ENCODE measurements at places on chromosomes 16 and 17. TPM values are rescaled to one million over a fixed set of nuclear protein-coding genes. Genes with fewer than 3 reads are reported as not detected.

- H3K27me3 ChIP-seq: no peaks in the 10 kb centered on the region
- no peak overlapping the region for H3K4me3 ChIP-seq
- H3K36me3 ChIP-seq: no peaks in the 10 kb centered on the region
- no peak overlapping the region for H3K27ac ChIP-seq
- H3K4me1 ChIP-seq: peaks cover 4% of the 10 kb centered on the region
These were observed 31.2 kb downstream of the CDK5R1 start for GRCh38 chr17:32517982-32518381.

Gene SYNGR3
- total RNA-seq: 1.5 TPM

DNA sequence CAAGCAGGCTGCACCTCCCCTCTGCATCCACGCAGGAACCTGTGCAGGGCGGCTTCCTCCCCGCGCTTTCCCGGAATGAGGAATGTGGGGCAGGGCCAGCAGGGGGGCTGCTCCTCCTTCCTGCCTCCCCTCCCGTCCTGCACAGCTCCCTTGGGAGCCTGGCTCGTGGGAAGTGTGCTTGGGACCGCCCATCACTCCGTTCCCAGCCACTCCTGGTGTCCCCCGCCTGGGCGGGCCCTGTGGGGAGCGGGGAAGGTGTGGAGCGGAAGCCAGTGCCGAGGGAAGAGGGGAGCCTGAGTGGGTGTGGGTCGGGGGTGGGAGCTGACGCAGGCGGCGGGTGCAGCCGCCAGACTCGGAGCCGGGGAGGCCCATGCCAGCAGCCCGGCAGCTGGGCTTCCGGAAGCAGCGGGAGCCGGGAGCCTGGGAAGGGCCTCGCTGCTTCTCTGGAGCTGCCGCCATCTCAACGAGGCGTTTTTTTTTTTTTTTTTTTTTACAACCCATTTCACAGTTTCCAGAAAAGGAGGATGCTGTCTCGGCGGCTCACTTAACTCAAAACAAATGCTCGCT is 24.1 kb downstream of the BAHCC1 start:
- peak overlapping the region; percentile 86 for H3K27ac ChIP-seq
- H3K36me3 ChIP-seq: no peaks in the 10 kb centered on the region
- H3K27me3 ChIP-seq: no peaks in the 10 kb centered on the region
- H3K4me1 ChIP-seq: peaks cover 12% of the 10 kb centered on the region
- peak overlapping the region; percentile 10 for H3K4me3 ChIP-seq
- peak; percentile 86 for DNase-seq

Gene CDT1
- total RNA-seq: 14.9 TPM

Gene ABCC11
- not detected for total RNA-seq

DNA sequence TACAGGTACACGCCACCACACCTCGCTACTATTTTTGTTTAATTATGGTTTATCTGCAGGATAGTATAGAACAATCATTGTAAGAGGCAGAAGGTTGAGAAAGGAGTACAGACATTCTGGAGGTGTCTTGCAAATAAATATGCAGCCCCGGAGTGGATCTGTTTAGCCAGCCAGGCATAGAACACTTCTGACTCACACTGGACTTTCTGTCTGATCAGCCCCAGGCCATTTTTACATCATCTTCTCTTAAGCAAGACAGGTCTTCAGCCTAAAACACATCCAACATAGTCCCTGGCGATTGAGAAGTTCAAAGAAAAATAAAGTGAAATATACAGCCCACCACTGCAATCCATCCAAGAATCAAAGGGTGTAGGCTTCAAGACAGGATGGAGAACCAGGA is 81.4 kb downstream of the XYLT1 start:
- no peaks in the 10 kb centered on the region for H3K27me3 ChIP-seq
- H3K36me3 ChIP-seq: no peaks in the 10 kb centered on the region
- H3K27ac ChIP-seq: no peak overlapping the region
- H3K4me3 ChIP-seq: no peak overlapping the region
- H3K4me1 ChIP-seq: no peaks in the 10 kb centered on the region

DNA sequence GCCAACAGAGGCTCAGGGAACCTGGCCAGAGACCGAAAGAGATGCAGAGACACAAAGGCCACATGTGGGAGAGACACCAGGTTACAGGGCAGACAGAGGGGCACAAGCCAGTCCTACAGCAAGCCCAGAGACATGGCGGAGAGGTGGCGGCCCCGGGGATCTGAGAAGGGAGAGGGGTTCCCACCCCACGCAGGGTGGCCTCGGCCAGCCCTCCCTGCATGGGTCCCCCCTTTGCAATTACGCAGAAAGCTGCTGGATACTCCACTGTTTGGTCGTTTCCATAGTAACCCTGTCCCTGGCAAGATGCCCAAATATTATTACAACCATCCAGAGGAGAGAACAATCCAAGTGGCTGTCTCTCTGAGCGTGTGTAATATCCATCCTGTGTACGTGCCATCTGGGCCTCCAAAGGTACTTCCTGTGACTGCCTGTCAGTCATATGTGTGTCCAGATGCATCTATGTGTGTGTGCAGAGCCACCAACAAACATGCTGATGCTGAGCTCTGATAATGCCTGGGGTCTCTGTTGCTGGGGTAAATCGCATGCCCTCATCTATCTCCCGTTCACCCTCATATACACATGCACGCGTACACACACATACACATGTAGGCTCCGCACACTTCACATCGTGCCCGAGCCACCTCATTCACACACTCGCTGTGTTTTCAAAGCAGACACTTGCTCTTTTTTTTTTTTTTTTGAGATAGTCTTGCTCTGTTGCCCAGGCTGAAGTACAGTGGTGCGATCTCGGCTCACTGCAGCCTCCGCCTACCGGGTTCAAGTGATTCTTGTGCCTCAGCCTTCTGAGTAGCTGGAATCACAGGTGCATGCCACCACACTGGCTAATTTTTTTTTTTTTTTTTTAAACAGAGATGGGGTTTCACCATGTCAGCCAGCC is 5.5 kb downstream of the PCGF2 start:
- peak; percentile 90 for DNase-seq
- peaks cover 21% of the 10 kb centered on the region for H3K4me1 ChIP-seq
- H3K36me3 ChIP-seq: no peaks in the 10 kb centered on the region
- H3K27me3 ChIP-seq: no peaks in the 10 kb centered on the region
- H3K4me3 ChIP-seq: no peak overlapping the region

Gene GPR139
- total RNA-seq: not detected

GRCh38 chr17:45405250-45406086 is 27.2 kb downstream of the ARHGAP27 start:
- peaks cover 14% of the 10 kb centered on the region for H3K36me3 ChIP-seq
- peak overlapping the region; percentile 93 for H3K27ac ChIP-seq
- H3K4me1 ChIP-seq: peaks cover 15% of the 10 kb centered on the region
- peak; percentile 91 for DNase-seq

GRCh38 chr16:48217708-48218107 is 26.4 kb upstream of the LONP2 start:
- DNase-seq: no peak
- no peak overlapping the region for H3K4me3 ChIP-seq
- H3K27ac ChIP-seq: no peak overlapping the region
- no peaks in the 10 kb centered on the region for H3K36me3 ChIP-seq
- no peaks in the 10 kb centered on the region for H3K27me3 ChIP-seq

DNA sequence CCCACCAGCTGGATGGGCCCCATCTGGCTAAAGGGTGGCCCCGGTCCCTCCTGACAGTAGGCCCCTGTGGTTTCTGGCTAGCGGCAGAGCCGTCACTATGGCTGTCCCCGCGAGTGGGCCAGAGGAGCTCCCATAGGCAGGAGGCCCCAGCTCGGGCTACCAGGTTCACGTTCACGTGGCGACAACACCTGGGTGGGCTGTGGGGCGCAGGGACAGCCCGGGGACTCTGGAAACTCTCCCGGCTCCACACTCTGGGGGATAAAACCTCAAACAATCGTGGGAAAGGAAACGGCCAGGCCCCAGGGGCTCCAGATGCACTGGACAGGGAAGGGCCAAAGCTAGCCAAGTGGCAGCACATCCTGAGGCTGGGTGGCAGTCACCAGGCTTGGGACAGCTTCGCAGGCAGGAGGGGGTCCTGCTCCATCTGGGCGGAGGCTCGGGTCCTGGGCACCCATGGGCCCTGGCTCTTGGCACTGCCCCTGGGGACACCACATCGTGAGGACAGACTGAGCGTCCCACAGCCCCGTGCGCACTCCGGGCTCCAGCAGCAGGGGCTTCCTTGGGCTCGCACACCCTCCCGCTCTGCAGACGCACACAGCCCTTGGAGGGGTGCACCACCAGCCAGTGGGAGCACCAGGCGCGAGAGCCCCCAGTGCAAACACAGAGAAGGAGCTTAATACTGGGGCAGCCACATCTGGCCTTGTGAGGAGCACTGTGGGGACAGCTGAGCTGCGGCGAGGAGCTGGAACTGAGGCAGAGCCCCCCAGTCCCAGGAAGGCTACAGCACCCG is 4.4 kb downstream of the RNF166 start:
- H3K4me1 ChIP-seq: peaks cover 6% of the 10 kb centered on the region
- H3K36me3 ChIP-seq: no peaks in the 10 kb centered on the region
- peak overlapping the region; percentile 13 for H3K4me3 ChIP-seq
- peak overlapping the region; percentile 59 for H3K27ac ChIP-seq
- no peak for DNase-seq
- no peaks in the 10 kb centered on the region for H3K27me3 ChIP-seq

GRCh38 chr17:73750975-73751374 is 106.7 kb upstream of the SDK2 start:
- DNase-seq: peak; percentile 47
- no peaks in the 10 kb centered on the region for H3K4me1 ChIP-seq
- H3K36me3 ChIP-seq: no peaks in the 10 kb centered on the region

DNA sequence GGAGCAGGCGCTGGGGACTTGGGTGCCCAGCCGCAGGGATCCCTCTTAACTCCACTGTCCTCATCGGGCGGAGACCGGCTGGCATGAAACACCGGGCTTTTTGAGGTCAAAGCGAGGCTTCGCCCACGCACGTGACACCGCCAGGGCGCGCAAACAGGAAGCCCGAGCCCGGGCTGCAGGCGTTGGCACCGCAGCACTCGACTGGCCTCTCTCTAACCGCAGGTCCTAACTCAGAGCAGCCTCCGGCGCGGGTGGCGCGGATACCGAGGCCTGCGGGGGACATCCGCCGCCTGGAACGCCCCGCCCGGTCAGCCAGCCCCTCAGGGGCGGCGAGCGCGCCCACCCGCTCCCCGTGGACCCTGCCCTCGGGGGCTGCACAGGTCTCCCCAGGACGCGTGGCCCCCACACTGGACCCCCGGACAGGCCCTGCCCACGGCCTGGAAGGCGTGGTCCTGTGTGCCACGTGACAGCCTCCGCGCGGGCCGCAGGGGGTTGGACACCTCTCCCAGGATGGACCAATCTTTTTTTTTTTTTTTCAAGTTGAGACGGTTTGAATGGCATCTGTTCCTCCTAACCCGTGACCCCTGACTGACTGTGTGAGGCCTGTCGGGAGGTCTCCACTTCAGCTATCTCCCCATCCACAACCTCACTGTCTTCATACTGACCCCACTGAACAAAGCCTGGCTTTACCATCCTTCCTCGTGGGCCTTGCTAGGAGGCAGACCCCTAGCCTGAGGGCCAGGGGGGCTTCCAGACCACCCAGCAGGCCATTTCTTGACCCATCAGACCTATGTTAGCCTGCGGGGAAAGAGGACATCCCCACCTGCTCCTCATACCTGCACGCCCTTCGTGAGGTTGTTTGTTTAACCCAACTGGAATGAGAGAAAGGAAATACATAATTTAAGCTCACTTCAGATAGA is 8.4 kb upstream of the SLC47A2 start:
- H3K27ac ChIP-seq: peak overlapping the region; percentile 28
- peak; percentile 76 for DNase-seq
- H3K4me3 ChIP-seq: peak overlapping the region; percentile 30

DNA sequence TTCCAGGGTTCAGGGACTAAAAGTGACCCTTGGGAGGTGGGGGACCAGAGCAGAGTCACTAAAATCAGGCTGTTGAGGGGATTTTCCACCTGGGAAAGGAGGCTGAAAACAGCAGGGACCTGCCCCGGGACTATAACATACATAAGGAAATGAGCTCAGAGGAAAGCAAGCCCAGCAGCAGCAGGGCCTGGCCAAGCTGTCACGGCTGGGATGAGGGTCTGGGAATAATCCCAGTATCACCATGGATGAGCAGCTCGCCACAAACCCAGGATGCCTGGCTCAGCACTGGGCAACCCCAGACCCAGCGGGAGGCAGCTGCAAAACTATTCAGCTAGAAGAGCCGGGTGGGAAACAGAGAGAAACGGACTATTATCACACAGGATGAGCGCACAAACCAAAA is 72.4 kb downstream of the RPH3AL start:
- H3K36me3 ChIP-seq: no peaks in the 10 kb centered on the region
- no peaks in the 10 kb centered on the region for H3K4me1 ChIP-seq
- no peaks in the 10 kb centered on the region for H3K27me3 ChIP-seq

Gene CCL8
- 5.9 TPM for total RNA-seq

- no peaks in the 10 kb centered on the region for H3K27me3 ChIP-seq
- no peaks in the 10 kb centered on the region for H3K36me3 ChIP-seq
- DNase-seq: no peak
- H3K27ac ChIP-seq: no peak overlapping the region
These were observed 12.7 kb downstream of the REXO5 start for GRCh38 chr16:20818929-20819585.

GRCh38 chr16:84650062-84650991 is 2.0 kb downstream of the KLHL36 start:
- no peak overlapping the region for H3K4me3 ChIP-seq
- no peaks in the 10 kb centered on the region for H3K27me3 ChIP-seq
- no peak overlapping the region for H3K27ac ChIP-seq
- DNase-seq: no peak

Gene CLUH
- 285 TPM for total RNA-seq

Gene BIRC5
- total RNA-seq: 15.2 TPM

Gene SNRNP25
- total RNA-seq: 20.6 TPM

- peaks cover 18% of the 10 kb centered on the region for H3K27me3 ChIP-seq
- peaks cover 24% of the 10 kb centered on the region for H3K4me1 ChIP-seq
- H3K36me3 ChIP-seq: no peaks in the 10 kb centered on the region
- no peak overlapping the region for H3K27ac ChIP-seq
These were observed 24.0 kb downstream of the METRNL start for GRCh38 chr17:83103200-83103942.

Data from colonic mucosa (tissue), 4 donors.